ENCODE measurements at places on chromosomes 2 and 18.
A peak's percentile ranks its signal among the peaks of the same experiment; 100 is the strongest.

- no peak for DNase-seq
Measured at GRCh38 chr2:238521002-238521401, 94.3 kb downstream of the ASB1 start.

DNA sequence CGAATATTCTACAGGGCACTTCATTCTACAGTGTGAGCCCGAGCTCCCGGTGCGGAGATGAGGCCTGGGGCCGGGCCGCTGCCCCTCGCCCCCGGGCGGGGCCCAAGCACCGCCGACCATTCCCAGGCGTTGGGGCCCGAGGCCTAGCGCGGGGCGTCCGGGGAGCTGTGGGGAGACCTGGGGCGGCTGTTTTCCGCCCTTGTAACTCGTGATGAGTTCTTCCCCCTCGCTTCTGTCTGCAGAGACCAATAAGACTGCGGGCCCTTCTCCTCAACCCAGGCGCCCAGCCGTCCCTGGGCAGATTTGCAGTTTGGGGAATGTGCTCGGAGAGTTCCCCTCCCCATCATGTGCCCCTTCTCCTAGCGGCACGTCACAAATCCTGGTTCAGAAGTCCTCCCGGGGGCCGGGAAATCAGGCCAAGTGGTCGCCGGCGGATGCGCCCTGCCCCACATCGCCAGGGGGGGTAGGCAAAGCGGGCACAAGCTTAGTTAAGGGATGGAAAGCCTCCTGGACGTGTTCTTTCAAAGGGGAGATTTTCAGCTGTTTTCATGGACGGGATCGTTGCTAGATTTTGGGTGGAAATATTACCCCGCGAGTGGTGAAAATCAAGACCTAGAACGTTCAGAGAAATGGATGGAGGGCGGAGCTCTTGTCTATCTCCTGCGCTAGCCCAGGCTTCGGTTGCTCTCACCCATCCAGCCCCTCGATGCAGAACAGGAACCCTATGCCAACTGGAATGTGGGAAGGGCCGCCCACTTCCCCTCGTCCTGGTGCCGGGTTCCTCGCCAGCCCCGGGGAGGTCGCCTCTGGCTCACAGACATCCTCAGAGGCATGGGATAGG lies 18.8 kb upstream of the HAAO start:
- DNase-seq, result peak; percentile 68

DNA sequence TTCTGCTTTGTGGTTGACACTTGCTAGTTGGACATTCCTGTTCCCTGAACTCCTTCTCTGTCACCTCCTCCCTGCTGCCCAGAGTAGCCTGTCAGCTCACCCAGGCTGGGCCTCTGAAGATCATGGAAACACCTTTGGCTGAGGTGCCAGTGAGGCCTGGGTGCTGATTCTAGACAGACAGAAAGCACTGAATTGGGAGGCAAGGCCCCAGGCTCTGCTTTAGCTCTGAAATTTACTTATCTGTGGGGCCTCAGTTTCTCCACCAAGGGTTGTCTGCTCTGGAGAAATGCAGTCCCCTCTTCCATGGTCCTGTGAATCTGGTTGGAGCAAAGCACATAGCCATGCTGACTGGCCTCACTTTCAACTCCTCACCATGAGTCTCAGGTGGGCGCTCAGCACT lies 104.6 kb upstream of the SIX3 start:
- no peak for DNase-seq

GRCh38 chr2:1227274-1227900 lies 185.9 kb upstream of the TPO start:
- DNase-seq, result no peak

DNA sequence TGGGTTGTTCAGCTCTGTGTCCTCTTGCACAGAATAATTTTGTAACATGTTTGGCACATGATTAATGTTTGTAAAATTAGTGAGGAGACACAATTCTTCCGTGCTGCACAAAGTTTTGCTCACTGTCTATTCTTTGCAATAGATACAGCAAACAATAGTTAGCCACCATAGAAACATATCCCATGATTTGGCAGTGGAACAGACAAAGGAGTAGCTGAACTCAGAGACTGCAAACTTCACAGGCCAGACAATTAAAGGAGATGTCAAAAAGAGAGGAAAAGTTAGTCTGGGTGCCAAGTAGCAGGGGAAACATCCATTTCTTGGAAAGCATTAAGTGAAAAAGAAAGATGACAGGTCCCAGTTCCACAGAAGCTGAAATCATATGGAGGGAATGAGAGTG lies 267.4 kb upstream of the NRXN1 start:
- no peak for DNase-seq

GRCh38 chr2:162382278-162382677 lies 38.3 kb downstream of the GCA start:
- DNase-seq, result no peak

DNA sequence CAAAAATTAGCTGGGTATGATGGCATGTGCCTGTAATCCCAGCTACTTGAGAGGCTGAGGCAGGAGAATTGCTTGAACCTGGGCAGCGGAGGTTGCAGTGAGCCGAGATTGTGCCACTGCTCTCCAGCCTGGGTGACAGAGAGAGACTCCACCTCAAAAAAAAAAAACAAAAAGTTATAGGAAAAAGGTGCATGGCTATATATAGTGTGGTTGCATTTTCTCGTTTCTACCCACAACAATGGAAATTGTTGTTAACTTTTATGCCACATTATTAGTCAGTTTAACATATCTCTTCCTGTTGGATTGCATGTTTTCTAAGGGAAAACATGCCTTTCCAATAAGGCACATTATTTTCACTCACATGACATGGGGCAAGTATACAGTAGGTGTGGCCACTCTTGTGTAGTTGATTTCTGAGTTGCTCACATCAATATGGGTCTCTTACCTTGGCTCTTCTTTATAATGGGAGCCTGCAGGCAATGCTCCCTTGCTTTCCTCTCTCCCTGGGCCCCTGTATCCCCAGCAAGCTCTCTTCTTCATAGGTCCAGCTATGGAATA lies 610.0 kb downstream of the RNF144A start:
- no peak for DNase-seq

- DNase-seq, result peak; percentile 73
Measured at GRCh38 chr2:239223310-239224198, 177.3 kb downstream of the HDAC4 start.

DNA sequence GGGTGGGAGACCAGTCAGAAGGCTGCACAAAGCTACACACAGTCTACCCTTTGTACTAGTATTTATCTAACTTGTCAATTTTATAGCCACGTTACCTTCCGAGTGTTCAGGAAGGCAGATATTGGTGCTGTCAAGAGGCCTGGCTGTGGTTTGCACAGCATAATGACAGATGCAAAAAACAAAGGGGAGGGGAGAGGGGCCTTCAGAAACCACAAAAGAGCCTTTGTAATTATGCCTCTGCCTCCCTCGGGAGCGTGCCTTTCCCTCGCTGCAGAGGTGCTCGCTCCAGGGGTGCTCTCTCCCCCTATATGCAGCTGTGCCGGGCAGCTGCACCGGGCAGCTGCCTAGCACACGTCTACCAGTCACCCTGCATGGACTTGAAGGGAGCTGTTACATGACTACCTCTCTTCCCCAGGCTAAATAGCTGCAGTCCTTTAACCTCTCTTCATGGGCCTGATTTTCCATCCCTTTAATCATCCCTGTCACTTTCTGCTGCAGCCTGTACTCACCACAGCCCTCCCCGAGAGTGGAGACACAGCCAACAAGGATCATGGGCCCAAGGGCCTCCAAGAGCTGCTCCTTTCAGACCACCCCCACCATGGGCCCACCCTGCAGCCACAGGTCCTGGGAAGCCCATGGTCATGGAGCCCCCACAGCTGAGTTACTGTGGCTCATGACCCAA lies 168.4 kb upstream of the PKDCC start:
- DNase-seq, result no peak

DNA sequence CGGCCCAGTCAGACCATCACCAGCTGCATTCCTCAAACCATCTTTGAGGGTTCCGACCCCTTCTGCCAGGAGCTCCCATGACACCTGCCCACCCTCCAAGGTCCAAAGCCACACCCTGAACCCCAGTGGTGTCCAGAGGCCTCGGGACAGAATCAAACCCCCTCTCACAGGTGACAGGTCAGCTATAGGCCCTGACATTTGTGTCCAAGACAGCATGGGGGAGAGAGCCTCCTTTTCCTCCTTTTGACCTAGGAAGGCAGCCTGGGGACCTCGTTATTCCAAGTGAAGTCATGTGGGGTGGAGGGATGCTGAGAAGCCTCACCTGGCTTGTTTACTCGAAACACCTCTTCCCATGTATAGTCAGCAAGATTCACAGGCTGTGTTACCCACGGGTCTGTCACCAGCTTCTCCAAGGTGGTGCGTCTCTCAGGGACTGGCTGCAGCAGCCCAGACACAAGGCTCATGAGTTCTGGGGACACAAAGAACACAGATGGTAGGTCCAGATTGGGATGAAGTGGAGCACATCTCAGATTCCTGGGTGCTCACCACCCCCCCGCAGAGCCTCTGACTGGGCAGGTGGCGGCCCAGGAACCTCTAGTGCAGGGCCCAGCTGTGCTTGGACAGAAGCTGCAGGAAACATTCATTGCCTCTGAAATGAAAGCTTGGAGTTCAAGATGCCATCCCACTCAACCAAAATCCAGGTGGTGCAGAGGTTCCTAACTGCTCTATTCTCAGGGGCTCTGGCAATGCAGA lies 5.1 kb upstream of the MTERF4 start:
- DNase-seq, result no peak

- no peak for DNase-seq
Measured at GRCh38 chr2:62143696-62144095, 52.2 kb upstream of the B3GNT2 start.

DNA sequence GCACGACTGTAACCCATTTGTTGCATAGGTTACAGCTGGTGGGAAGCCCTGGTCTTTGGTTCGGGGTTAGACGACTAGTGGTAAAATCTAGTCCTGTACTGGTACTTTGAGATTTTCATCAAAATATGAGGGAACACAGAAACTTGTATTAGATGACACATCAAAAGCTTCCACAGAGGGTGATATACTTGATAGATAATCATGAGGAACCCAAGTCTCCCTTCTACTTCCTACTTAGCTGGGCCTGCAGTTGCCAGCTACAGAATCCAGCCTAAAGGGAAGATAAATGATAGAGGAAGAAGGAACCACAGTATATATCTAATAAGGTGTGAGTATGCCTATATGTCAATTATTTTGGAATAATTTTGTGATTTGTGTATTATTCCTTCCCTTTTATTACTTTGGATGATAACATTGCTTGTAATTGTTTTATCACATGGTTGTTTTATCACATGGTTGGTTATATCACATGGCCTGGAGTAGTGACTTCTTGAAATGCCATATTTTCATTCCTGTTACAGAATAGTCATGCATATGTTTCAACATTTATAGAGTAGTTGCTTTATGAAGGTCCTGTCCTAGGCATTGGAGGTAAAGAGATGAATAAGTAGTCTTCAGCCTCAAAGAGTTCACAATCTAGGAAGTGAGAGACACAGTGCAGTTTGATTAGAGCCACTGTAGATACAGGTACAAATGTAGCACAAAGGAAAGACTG lies 2.9 kb downstream of the AGPS start:
- DNase-seq, result no peak

- no peak for DNase-seq
Measured at GRCh38 chr18:51054764-51055163, 24.8 kb downstream of the SMAD4 start.

- no peak for DNase-seq
Measured at GRCh38 chr2:222193328-222193983, 105.3 kb downstream of the PAX3 start.

- no peak for DNase-seq
Measured at GRCh38 chr2:30145826-30146336, 926 bp upstream of the YPEL5 start.

All from nucleus accumbens (tissue), 56 donors.